Posterior vena cava (tissue), 2 donors: ENCODE measurements at places on chromosomes 2 and 18. TPM values are rescaled to one million over a fixed set of nuclear protein-coding genes. Genes with fewer than 3 reads are reported as not detected.

Gene SERPINB4
- total RNA-seq: not detected

Gene SNTG2
- total RNA-seq: 6.2 TPM

Gene NUP35
- total RNA-seq: 11.7 TPM

Gene SERPINB3
- not detected for total RNA-seq

Gene IL37
- total RNA-seq: not detected

Gene UGT1A1
- total RNA-seq: not detected

Gene MC4R
- not detected for total RNA-seq

Gene ADAM23
- 3.4 TPM for total RNA-seq

Gene MBD2
- 84.0 TPM for total RNA-seq

Gene PUM2
- total RNA-seq: 69.2 TPM

Gene CXCR4
- 8.3 TPM for total RNA-seq

Gene COBLL1
- total RNA-seq: 92.6 TPM

Gene CDK5R2
- total RNA-seq: not detected

Gene CROCC2
- total RNA-seq: not detected

Gene KCNJ13
- not detected for total RNA-seq

Gene ADRA2B
- total RNA-seq: 4.1 TPM

DNA sequence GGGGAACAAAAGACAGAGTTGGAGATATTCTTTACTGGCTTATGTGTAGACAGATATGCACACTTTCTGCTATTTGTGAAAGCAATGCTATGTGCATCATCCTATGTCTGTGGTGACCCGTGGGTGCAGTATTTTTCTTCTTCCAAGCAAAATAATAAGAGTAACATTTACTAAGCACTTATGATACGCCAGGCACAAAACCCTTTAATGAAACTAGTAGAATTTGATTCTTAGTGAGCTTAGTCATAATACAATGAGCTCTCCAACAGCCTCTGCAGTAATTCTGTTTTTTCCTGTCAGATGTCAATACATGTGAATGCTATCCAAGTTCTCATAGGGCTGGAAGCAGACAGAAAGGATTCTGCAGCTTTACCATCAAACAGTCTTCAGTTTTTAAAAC lies 130.6 kb downstream of the RAD51AP2 start:
- DNase-seq: no peak

- DNase-seq: peak; percentile 85
These were observed 311.2 kb downstream of the LPIN1 start for GRCh38 chr2:12057436-12058166.

GRCh38 chr2:38462121-38462661 lies 85.1 kb upstream of the ATL2 start:
- no peak for DNase-seq

GRCh38 chr2:68420254-68420910 lies 46.7 kb downstream of the FBXO48 start:
- DNase-seq: no peak

DNA sequence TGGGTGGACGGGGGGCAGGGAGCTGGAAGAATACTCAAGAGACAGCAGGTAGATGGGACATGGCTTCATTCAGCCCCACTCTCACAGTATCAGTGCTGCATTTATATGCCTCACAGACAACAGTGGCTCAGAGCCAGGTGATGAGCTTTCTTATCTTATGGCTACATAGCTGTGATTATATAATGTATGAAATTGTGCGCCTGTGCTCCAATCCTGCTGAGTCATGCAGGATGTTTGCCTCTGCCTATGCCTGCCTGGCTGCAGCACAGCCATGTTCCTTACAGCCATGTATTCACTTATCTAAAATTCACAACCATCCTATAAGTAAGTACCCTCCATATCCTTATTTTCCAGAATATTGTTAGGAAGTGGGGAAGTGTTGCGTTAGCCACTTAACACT lies 37.7 kb upstream of the RNF103 start:
- DNase-seq: no peak

GRCh38 chr2:72979896-72980295 lies 62.6 kb downstream of the EMX1 start:
- no peak for DNase-seq

DNA sequence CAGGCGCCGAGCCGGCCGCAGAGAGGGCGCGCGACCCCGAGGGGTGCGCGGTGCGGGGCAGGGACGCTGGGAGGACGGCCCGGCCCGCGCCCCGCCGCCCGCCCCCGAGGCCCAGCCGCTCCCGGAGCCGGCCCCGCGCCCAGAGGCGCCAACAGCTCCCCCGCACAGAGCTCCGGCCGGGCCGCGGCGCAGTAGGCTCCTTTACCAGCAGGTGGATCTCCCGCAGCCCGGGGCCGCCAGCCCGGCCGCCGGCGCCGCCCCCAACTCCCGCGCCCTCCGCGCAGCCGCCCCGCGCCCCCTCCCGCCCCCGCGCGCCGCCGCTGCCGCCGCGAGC lies 258 bp downstream of the MGAT4A start:
- DNase-seq: peak; percentile 89

DNA sequence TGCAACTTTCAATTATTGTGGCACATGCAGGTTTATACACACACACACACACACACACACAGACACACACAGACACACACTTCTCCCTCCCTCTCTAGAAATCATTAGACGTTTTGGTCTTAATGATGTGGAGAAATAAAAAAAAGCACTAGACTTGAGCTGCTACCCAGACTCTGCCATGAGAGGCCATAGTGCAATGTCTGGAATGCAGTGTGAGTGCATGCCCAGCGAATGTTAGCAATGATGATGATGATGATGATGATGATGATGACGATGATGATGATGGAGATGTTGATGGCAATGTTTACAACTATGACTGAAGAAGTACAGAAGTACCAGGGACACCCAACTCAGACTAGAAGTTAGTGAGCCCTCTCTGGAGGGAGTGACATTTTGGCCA lies 23.8 kb upstream of the KLHL29 start:
- DNase-seq: no peak

GRCh38 chr2:72116081-72116533 lies 31.6 kb downstream of the CYP26B1 start:
- no peak for DNase-seq

GRCh38 chr2:113875135-113875534 lies 14.8 kb upstream of the ACTR3 start:
- no peak for DNase-seq

DNA sequence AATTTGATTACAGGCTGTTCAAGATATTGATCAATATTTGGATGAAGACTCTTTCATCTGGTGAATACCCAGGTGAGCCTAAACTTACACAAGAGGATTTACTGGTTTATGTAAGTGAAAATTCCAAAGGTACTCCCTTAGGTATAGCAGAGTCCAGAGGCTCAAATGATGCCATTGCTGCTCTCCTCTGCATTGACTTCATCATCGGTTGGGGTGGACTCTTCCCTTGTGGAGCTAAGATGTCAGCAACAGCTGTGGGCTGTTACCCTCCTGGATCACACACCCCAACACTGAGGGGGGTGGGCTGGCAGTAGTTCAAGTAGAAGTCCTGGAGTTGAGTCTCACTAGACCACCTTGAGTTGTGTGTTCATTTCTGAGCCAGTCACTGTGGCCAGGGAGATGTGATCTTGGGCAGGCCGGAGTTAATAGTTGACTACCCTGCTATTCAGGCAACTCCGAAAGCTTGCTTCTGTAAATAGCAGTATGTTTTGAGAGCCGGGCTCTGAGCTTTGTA lies 236.9 kb downstream of the PTPRM start:
- DNase-seq: no peak

GRCh38 chr2:128534688-128535392 lies 216.2 kb upstream of the HS6ST1 start:
- no peak for DNase-seq

DNA sequence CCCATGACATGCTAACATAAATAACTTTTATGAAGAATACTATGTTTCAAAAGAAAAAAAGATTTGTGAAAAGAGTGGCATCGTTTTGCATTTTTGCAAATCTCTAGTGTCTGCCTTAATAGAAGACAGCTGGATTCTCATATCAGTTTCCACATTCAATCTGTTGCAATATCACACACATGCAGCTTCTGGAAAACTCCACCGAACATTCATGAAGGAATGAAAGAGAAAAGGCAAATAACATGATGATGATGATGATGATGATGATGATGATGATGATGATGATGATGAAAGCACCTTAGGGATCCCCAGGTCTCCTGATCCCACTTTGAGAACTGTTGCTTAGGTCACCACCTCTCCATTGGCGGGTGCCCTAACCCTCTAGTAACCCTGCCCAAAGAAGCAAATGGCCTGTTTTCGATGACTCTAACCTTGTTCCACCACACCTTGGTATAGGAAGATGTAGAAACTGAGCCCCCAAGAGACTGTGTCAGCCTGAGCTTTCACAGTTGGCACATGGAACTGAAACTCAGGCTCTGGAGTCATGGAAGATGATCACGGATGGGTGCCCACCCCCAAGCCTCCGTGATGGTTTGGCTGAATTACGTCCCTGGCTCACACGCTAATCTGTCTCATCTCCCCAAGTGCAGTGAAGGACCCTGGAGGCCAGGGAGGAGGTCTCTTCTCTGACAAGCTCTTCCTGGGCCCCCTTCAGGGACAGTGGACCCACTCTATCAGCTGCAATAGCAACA lies 80.1 kb upstream of the SMAD7 start:
- DNase-seq: no peak

- no peak for DNase-seq
These were observed 121.6 kb downstream of the GALNT1 start for GRCh38 chr18:35703043-35703688.

DNA sequence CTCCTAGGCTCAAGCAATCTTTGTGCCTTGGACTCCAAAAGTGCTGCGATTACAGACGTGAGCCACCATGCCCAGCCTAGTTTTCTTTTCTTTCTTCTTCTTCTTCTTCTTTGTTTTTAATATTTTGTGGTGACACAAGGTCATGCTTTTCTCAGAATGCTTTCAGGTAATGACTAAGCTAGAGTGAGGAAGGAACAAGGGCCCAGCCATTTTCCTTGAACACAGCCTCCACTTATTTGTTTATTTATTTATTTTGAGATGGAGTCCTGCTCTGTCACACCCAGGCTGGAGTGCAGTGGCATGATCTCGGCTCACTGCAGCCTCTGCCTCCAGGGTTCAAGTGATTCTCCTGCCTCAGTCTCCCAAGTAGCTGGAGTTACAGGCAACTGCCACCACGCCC lies 74.3 kb upstream of the ST3GAL5 start:
- no peak for DNase-seq

- DNase-seq: no peak
These were observed 1.4 kb downstream of the PTGR3 start for GRCh38 chr18:75207310-75208154.

DNA sequence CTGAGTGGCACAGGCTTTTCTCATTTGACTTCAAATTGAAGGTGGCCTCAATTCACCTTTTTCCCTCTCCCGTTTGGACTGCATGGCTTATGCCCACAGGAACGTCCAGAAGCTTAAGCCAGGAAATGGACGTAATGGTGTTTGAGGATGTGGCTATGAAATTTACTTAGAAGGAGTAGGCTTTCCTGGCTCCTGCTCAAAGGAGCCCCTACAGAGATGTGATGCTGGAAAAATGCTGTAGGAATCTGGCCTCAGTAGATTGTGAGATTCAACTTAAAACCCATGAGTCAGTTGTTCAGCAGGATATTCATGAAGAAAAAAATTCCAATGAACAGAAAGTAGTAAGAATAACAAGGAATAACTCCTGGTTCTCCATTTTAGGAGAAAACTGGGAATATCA lies 129.0 kb downstream of the ICOS start:
- no peak for DNase-seq

DNA sequence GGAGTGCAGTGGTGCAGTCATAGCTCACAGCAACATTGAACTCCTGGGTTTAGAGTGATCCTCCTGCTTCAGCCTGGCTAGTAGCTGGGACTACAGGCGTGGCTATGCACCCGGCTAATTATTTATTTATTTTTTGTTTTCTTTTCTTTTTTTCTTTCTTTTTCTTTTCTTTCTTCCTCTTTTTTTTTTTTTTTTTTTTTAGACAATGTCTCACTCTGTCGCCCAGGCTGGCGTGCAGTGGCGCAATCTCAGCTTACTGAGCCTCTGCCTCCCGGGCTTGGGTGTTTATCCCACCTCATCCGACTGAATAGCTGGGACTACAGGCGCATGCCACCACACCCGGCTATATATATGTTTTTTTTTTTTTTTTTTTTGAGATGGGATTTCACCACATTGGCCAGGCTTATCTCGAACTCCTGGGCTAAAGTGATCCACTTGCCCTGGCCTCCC lies 1.4 kb upstream of the ANXA4 start:
- no peak for DNase-seq

DNA sequence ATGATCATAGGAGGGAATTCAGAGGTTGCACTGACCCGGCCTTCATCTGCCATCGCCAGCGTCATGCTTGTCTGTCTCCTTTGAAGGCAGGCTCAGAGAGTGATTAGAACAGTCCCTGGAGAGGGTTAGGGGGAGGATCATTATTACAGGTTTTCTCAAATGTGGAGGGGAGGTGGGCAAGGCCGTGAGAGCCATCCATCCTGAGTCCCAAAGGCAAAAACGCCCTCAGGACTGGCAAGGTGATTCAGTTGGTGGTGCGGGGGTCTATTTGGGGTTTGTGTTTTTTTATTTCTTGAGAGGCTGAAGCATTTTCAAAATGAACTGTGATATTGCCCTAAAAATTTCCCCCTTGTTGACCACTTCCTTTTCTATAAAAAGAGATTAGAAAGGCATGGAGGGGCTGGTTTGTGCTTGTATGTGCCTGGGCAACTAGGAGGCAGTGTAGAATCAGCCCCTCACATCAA lies 39.3 kb upstream of the GYPC start:
- no peak for DNase-seq

DNA sequence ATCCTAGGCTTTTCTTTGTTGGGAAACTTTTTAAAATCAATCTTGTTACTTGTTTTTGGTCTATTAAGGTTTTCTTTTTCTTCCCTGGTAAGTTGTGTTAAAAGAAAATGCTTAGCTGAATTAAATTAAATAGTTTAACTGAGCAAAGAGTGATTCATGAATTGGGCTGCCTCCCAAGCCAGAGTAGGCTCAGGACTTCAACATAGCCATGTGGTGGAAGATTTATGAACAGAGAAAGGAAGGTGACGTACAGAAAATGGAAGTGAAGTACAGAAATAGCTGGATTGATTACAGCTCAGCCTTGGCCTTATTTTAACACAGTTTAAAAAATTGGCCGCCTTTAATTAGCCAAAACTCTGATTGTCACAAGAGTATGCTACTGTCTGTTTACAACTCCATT lies 27.9 kb upstream of the GALNT5 start:
- DNase-seq: no peak

GRCh38 chr2:42063431-42064171 lies 15.8 kb downstream of the PKDCC start:
- no peak for DNase-seq

DNA sequence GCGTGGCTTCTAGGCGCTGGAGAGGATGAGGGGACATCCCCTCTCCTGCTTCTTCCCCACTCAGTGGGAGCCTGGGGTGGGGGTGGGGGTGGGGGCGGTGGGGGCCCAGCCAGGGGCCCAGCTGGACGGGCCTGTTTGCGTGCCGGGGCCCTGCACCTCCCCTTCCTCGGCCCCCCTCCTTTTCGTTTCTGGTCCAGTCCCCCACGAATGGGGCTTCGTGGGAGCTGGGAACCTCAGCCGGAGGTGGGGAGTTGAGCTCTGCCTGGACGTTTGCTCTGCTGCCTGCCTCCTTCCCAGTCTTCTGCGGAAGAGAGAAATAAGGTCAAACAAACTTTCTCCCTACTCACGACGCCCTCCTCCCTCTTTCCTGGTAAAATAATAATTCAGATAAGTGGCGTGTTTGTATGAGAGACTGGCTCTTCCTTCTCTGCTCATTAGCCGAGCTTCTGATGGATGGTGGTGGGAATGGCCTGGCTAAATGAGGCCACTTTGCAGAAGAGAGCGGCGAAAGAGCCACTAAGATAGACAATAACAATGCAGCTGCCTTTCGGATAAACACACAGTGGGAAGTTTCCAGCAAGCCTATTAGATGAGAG lies 782 bp downstream of the MTA3 start:
- DNase-seq: no peak
